ENCODE measurements at places on chromosomes 4 and X.

DNA sequence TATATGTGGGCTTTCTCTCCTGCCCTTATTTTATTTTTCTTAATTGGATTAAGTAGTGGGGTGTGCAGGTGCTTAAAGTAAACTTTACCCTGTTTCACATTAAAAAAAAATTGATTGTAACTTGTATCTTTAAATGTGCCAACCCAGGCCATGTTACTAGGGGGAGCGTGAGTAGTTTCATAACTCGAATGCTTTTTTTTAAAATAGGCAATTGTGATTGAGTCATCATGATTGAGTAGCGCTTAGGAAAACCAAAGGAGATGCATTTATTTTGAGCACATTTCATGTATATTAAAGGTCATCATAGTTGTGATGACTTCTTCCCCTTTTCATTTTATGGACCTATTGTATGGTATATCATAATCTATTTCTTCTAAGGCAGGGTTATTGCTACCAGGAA lies 32.2 kb downstream of the GPAT3 start:
- no peak for DNase-seq

DNA sequence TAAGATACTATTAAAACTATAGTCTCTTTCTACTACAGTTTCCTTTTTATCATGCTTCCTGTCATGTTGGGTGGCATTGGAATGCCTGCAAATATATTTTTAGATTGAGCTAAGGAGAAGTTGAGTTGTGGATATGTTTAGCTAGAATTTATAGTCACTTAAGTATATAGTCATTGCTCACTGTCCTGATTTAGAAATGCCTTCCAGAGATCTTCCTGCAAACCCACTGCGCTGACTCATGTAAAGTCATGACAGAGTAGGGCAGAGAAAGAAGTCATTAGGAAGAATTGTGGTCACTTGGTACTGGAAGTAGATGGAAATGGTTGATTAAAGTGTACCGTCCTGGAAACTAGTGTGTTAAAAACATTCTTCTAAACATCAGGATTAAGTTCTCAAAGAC lies 490.3 kb upstream of the PABPC4L start:
- DNase-seq, result no peak

DNA sequence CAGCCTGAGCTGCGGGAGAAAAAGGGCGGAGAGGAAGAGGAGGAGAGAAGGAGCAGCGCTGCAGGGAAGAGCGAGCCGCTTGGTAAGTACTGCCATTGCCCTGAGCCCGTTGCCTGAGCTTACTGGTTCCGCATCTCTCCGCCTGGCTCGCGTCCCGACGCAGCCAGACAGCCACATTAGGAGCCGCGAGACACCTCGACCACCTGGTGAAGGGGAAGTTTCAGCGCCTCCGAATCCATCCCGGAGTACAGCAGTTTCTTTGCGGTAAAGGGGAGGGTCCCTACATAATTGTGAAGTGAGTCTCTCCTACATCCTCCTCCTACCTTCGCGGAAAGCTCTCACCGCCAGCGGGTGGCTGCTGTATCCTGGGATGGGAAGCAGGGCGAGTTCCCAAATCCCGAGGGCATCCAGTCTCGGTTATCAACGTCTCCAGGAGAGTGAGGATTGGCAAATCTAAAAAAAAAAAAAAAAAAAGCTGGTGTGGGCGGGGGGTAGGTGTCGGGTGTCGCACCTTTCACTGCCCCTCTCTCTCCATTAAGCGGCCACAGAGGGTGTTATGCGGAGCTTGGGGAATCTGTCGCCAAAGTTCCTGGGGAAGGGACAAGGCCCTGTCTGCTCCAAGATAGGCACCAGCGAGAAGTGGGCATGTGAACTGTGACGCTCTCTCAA lies 7.9 kb downstream of the TBX22 start:
- DNase-seq, result no peak

- no peak for DNase-seq
Measured at GRCh38 chr4:82666970-82667665, 105.3 kb upstream of the TMEM150C start.

DNA sequence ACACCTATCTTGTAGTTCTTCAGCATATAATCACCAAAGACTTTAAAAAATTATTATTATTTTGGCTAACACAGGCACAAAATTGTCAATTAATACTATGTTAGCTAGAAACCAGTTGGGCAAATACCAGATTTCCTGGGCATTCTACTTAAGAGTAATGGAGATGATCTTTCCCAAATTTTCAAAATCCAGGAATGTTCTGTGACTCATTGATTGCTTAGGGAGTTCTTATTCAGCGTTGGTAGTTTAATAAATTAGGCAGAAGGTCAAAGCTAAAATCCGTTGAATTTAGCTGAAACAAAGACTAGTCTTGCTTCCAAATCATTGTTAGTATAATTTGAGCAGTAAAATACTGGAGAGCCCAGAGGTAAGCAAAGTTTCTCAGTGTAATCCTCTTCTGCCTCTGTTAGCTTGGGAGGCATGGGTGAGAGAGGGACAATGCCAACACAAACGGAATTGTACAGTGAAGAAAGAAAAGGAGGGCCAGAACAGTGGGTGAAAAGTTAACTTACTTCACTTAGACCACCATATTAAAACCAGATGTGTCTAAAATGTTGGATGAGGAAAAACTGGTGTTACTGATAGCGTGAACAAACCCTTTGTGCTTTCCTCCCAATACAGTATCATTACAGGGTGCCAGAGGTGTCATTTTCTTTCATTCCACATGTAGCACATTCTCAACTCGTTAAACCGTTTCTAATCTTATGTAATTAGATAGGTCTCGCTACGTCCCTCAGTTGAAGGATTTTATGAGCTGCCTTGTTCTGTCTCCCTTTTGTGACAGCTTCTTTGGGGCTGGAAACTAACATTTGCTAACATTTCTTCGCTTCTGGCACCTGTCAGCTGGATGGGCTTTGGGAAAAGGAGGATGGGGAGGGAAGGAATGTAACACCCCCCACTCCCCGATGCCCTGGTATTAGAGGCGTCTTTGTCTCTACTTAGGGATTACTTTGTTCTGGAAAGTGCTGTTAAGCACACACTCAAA lies 87.4 kb upstream of the CITED1 start:
- no peak for DNase-seq

DNA sequence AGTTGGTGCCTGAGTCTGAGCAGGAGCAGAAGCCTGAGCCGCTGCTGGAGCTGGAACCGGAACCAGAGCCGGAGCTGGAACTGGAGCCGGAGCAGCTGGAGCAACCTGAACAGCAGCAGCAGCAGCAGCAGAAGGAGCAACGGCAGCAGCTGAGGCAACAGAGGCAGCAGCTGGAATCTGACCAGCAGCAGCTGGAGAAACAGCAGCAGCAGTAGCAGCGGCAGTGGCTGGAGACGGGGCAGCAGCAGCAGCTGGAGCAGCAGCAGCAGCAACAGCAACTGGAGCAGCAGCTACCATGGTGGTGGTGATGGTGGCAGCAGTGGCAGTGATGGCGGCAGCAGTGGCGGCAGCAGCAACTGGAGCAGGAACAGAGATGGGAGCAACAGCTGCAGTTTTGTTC lies 61.5 kb downstream of the AMOT start:
- no peak for DNase-seq

GRCh38 chr4:55347610-55348228 lies 1.7 kb downstream of the SRD5A3 start:
- DNase-seq, result no peak

DNA sequence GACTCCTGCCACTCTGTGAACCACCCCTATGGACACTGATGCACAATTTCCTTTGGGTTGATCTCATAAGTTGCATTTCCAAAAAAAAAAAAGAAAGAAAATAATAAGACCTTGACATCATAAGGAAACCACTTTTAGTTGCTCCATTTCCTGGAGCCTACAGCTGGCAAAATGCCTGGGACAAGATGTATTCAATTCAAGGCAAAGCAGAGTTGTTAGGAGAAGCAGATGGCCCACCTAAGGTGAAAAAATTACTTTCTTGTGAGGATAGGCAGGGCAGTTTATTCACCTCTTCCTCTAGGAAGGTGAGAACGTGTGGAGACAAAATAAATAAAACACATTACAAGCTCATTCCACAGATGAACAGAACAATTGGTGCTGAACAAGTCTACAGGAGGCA lies 14.1 kb upstream of the SCRG1 start:
- DNase-seq, result no peak

All from anterior cingulate cortex (tissue), 58 donors.